ENCODE measurements at places on chromosomes 16 and 17.

GRCh38 chr17:27207073-27207513 is 86.8 kb upstream of the WSB1 start:
- no peak for DNase-seq

GRCh38 chr16:50941681-50942080 is 199.8 kb downstream of the CYLD start:
- no peak for DNase-seq

- no peak for DNase-seq
Measured at GRCh38 chr17:21218831-21219380, 4.9 kb upstream of the TMEM11 start.

GRCh38 chr17:69913616-69914015 is 161.4 kb upstream of the KCNJ16 start:
- DNase-seq: no peak

DNA sequence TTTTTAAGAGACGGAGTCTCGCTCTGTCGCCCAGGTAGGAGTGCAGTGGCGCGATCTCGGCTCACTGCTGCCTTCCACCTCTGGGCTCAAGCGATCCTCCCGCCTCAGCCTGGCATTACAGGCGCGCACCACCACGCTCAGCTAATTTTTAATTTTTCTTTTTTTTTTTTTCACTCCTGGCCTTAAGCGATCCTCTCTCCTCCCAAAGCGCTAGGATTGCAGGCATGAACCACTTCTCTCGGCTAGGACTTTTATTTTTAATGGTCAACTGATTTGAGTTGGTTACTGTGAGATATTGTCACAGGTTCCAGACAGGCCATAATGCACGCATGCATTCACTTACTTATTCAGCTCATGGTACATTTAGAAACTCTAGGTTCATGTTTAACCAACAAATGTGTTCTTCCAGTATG is 888 bp downstream of the PIGW start:
- DNase-seq: no peak

DNA sequence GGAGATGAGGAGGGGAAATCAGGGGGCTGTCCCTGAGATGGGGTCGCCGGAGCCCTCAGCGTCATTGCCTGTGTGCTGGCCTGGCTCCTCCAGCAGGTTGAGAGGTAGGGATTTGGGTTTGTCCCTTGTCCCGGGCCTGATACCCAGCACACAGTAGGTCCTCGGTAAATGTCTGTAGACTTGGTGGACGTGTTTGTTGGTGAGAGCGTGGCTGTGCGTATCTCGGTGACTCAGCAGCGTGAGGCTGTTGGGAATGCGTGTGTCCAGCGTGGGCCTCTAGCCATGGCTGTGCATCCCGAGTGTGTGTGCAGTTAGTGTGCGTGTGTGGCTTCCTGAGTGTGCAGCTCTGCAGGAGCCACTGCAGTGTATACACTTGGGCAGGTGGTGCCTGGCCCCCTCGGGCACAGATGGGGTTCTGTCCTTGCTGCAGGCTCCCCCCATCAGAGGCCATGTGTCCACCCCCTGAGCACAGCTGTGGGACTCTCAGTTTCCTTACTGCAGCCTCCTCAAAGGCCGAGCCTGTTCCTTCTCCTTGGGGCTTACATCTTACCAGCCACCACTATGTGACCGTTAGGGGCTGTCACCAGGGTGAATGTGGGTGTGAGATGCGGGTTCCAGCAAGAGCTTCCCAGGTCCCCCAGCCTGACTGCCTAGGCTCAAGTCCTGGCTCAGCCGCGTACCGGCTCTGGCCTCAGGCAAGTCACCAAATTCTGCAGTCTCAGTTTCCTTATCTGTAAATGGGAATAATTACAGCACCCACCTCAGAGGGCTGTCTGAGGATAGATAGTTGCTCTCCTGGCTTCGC is 5.7 kb downstream of the NECAB2 start:
- no peak for DNase-seq

GRCh38 chr16:47617732-47618131 is 156.6 kb downstream of the PHKB start:
- no peak for DNase-seq

- no peak for DNase-seq
Measured at GRCh38 chr16:14378689-14379467, 251.2 kb downstream of the PARN start.

DNA sequence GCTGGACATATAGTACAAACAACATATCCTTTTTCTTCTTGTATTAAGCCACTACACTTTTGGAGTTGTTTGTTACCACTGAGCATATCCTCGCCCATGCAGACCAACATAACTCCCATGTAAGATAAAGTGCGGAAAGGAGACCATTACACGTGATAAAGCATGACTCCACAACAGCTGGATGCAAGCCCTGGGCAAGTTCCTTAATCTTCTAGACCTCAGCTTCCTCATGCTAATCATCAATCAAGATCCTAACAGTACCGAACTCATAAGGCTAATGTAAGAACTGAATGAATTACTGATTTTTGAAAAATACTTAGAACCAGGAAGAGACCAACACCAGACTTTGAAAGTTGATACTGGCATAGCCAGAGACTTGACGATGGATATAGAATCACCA is 47.0 kb upstream of the GSG1L start:
- DNase-seq: no peak

GRCh38 chr16:13919330-13919682 is 648 bp upstream of the ERCC4 start:
- DNase-seq: no peak

DNA sequence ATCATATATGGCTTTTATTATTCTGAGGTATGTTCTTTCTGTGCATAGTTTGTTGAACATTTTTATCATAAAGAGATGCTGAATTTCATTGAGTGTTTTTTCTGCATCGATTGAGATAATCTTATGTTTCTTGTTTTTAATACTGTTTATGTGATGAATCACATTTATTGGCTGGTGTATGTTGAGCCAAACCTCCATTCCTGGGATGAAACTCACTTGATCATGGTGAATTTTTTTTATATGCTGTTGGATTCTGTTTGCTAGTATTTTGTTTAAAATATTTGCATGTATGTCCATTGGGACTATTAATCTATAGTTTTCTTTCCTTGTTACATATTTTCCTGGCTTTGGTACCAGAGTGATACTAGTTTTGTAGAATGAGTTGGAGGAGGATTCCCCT is 500.2 kb downstream of the CDH11 start:
- no peak for DNase-seq

GRCh38 chr16:49886554-49887094 is 30.7 kb upstream of the ZNF423 start:
- no peak for DNase-seq

GRCh38 chr17:70775679-70776078 is 606.3 kb downstream of the KCNJ2 start:
- DNase-seq: no peak
